ENCODE measurements at places on chromosomes 3 and 15.

DNA sequence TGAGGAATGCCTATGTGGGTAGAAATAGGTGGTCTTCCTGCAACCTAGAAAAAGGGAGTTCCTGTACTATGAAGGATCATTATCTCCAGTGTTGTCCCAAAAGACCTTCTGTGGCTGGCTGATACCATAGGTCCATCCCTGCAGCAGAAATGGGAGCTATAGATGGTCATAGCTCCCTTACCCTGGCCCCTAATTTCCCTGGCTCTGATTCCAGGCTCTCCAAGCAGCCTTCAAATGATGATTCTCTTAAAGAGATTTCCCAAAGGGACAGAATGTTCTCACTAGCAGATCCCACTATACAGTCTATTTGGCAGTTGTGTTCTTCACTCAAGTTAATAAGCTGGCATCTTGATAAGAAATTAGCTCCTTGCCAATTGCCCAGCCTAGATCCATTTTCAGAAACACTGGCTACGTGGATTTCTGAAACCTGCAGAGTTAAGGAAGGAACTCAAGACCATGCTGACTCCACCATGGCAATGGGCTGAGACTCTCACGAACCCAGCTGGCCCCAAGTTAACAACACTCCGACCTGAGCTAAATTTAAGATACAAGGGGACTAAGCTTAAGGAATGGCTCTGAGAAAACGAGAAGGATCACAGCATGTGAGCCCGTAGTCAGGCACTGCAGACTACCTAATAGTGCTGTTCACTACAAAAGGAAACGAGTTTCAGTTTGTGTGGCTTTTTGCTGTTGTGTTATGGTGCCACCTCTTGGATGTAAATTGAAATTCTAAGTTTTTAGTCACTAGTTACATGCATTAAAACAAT, 11.4 kb downstream of the C15orf40 start:
- DNase-seq: peak; percentile 21

- DNase-seq: no peak
Measured at GRCh38 chr3:129326595-129326994, 47.9 kb downstream of the HMCES start.

DNA sequence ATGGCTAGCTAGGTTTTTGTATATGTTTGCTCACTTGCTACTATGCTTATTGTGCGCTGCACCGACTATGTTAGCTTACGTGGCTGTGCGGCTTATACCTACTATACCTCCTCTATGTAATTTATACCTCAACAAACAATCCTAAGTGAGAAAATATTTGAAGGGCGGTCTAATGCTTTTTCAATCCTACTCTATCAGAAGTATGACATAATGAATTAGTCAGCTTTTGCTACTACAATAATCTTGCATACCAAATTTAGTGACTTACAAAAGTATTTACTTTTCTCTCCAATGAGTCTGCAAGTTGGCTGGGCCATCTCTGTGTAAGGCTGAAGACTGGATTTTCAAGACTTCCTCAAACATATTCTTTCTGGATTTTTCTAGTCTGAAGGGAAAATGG, 391.2 kb upstream of the NECTIN3 start:
- no peak for DNase-seq

- no peak for DNase-seq
Measured at GRCh38 chr3:13881536-13882410, 1.9 kb upstream of the WNT7A start.

DNA sequence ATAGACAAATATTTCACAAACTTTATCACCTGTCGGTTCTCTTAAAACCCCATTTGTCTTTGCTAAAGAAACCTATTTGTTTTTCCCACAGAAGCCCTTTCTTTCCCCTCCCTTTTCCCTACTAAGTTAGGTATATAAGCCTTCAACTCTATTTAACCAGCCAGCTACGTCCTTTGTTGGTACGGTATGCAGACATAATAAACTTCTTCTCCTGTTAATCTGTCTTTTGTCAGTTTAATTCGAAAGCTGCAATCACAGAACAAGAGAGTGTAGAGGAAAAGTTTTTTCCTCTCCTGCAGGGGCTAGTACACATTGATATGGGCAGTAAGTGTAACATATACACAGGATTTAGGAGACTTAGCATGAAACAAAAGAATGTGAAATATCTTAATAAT, 21.9 kb upstream of the C15orf39 start:
- no peak for DNase-seq

GRCh38 chr3:118803096-118803476, 231.6 kb downstream of the IGSF11 start:
- no peak for DNase-seq

GRCh38 chr15:77831986-77832385, 199.3 kb upstream of the LINGO1 start:
- no peak for DNase-seq

DNA sequence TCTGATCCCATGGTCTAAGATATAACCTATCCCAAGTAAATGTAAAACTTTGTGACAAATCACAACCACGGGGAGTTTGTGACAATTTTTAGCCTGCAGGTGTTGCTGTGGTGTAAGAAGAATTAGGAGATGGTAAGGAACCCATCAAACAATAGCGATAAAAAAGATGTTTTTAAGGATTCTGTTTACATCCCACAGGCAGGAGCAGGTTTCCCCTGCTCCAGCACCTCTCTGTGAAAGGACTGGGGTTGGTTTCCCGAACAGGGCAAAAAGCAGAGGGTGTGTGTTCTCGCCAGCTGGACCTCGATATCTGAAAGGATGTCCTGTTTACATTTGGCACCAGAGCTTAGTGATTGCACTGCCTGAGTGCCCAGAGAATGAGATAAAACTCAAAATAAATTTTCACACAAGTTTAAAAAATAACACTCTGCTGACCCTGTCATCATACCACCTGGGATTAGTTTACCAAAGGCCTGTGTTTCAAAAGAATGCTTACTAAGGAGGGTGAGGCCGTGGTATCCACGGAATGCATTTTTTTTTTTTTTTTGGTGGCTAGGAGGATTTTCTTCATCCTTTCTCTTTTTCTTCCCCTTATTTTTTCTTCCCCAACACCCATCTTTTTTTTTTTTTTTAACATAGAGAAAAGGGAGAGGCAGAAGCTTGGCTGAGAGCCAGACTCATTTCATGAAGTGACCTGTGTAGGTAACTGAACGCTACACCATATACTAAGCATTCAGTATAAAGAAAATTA, 151.8 kb upstream of the DPH6 start:
- no peak for DNase-seq

DNA sequence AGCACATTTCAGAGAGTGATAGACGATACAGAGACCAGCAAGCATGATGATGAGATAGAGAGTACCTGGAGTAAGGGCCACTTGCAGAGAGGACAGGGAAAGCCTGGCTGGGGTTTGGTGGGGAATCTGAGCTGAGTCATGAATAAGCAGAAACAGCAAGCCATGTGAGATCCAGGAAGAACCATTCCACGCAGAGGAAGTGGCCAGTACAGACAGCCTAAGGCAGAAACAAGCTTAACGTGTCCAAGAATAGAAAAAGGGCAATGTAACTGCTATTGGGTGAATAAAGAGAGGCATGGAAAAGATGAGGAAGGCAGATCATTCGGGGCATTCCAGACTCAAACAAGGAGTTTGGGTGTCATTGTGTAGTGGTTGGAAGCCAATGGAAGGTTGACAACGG, 816.3 kb upstream of the CFAP20DC start:
- no peak for DNase-seq

- no peak for DNase-seq
Measured at GRCh38 chr3:99236576-99236975, 335.1 kb upstream of the DCBLD2 start.

DNA sequence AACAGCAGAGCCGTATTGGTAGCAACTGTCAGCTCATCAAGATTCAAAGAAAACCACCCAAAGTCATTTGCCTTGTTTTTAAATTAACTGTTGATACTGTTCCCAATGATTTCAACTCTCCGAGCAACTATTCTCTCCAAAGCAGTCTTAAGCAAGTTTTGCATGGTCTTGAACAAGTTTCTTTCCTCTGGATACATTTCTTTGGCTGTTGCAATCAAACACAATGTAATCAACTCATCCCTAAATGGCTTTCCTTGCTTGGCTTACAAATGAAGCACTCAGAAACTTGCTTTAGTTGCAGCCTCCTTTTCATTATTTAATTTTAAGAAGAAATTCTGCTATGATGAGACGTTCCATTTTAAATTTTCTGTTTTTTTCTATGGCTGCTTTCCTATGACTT, 15.5 kb upstream of the MUC13 start:
- DNase-seq: no peak

GRCh38 chr3:175668300-175668699, 809.2 kb downstream of the NAALADL2 start:
- no peak for DNase-seq

DNA sequence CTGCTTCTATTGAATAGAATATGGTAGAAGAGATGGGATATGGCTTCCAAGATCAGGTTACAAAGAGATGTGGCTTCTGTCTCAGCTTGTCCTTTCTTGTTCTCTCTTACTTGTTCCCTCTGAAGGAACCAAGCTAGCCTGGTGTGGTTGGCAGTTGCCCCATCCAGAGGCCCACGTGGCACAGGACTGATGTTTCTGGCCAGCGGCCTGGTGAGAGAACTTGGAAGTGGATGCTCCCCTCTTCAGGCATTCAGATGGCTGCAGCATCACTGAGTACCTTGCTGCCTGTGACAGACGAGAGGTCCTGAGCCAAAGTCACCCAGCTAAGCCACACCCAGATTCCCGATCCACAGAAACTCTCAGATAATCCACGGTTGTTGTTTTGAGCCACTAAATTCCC, 183.6 kb downstream of the NSMCE3 start:
- DNase-seq: no peak

- DNase-seq: no peak
Measured at GRCh38 chr15:63891768-63892133, 58.0 kb upstream of the HERC1 start.

GRCh38 chr3:115687721-115688120, 64.4 kb downstream of the GAP43 start:
- DNase-seq: no peak

DNA sequence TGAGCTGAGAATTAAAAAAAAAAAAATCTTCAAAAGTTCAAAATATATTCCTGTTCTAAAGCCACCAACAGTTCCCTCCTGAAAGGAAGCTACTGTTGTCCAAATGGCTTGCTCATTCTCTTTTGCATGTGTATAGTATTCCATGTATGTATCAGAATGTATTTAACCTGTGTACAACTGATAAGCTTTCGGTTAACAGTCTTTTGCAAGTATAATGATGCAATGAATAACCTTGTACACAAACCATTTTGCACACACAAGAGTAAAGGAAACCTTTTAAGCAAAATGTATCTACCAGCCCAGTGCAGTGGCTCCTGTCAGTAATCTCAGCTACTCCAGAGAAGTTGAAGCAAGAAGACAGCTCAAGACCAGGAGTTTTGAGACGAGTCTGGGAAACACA, 32.6 kb downstream of the TOPBP1 start:
- DNase-seq: no peak

- no peak for DNase-seq
Measured at GRCh38 chr15:60551781-60552161, 72.8 kb upstream of the ICE2 start.

DNA sequence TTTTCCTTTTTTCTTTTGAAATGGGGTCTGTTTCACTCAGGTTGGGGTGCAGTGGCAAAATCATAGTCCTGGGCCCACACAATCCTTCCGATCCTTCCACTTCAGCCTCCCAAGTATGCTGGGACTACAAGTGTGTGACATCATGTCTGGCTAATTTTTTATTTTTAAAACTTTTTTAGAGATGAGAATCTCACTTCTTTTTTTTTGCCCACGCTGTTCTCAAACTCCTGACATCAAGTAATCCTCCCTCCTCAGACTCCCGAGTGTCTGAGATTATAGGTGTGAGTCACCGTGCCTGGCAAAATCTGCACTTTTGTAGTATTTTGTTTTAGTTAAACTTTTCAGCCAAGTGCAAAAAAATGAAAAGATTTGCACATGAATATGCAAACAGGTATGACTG, 171.0 kb downstream of the FNDC3B start:
- no peak for DNase-seq

- DNase-seq: no peak
Measured at GRCh38 chr3:61956236-61956635, 394.9 kb downstream of the PTPRG start.

DNA sequence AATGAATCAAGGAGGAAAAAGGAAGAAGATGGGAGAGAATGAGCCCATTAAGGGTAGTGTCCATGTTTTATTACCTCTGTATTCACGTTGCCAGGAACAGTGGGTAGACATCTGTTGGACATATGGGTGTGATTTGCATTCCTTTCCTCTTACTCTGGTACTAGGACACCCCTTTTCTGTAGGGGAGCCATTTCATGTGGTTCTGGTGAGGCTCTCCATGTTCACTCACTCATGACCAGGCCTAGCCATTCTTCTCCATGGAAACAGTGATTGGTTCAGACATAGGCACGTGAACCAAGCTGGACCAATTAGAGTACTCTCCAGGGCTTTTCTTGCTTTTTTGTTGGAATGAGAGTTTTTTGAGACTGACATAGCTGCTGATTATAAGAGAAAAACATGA, 39.6 kb upstream of the PDCD6IP start:
- DNase-seq: no peak

- no peak for DNase-seq
Measured at GRCh38 chr3:120516136-120516535, 65.3 kb upstream of the FSTL1 start.

DNA sequence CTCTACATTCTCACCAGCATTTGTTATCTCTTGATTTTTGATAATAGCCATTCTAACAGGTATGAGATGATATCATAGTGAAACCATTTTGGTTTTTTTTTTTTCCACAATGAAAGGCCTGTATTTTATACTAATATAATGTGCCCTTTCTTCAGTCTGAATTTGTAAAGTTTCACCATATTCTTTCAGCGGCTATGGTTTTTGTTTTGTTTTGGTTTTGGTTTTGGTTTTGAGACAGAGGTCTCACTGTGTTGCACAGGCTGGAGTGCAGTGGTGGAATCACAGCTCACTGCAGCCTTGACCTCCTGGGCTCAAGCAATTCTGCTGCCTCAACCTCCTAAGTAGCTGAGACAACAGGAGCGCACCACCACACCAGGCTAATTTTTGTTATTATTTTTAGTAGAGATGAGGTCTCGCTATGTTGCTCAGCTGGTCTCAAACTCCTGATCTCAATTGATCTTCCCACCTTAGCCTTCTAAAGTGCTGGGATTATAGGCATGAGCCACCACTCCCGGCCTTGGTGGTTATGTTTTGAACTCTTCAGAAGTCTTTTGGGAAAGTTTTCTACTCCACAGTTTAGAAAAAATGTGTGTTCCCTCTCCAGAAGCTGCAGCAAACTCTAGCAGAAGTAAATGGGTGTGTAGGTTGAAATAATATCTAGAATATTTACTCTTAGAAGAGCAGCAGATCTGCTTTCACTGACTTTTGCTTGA, 110.2 kb upstream of the UMPS start:
- DNase-seq: no peak

DNA sequence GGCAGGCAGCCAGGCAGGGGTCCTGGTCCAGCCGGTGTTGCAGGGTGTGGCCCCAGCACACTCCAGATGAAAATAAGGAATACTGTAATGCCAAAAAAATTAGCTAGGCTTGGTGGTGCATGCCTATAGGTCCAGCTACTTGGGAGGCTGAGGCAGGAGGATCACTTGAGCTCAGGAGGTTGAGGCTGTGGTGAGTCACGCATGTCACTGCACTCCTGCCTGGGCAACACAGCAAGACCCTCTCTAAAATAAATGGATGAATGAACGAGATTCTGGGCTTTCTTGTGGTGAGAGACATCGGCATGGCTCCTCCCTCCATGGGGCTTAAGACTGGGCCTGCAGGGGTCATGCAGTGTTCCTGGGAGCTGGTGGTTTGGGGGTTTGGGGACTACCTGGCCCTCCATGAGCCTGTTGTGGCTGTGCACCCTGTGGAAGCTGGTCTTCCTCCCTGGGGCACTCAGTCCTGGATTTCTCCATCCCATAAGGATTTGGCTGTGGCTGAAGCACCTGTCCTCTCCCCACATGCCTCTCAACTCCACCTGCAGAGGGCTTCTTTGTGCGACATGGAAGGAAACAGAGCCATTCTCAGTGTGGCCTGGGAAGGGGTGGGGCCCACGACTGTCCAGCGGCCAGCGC, 7.6 kb upstream of the RCCD1 start:
- DNase-seq: no peak
